ENCODE measurements at places on chromosomes 2 and 18. TPM values are rescaled to one million over a fixed set of nuclear protein-coding genes. Genes with fewer than 3 reads are reported as not detected.
A peak's percentile ranks its signal among the peaks of the same experiment; 100 is the strongest.

Gene KCNIP3
- total RNA-seq, result 4.3 TPM

Gene ERBB4
- total RNA-seq, result 43.8 TPM

Gene CGREF1
- total RNA-seq, result 0.31 TPM

Gene CSRNP3
- total RNA-seq, result 10.7 TPM

GRCh38 chr2:69138793-69139459 is 125.9 kb downstream of the ANTXR1 start:
- peaks cover 6% of the 10 kb centered on the region for H3K36me3 ChIP-seq
- DNase-seq, result no peak
- no peak overlapping the region for H3K4me3 ChIP-seq
- H3K27me3 ChIP-seq, result no peaks in the 10 kb centered on the region

Gene ANKRD62
- not detected for total RNA-seq

DNA sequence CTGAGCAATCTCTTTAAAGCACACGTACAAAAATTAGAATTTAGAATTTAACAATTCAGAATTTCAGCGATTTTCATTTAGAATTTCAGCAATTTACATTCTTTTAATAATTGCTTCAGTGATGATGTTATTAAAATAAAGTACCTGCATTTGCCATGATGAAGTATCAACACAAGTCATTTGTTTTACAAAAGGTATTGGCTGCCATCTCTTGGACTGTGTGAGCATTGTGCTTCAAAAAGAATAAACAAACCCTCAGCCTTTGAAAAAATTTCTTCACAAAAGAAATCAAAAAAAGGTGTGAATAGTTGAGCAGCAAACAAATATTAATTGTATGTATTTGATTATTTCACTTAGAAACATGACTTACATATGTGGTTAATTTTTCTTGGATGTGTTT is 27.1 kb upstream of the ZC3H15 start:
- DNase-seq, result no peak
- H3K4me3 ChIP-seq, result no peak overlapping the region
- H3K4me1 ChIP-seq, result peaks cover 16% of the 10 kb centered on the region
- no peaks in the 10 kb centered on the region for H3K27me3 ChIP-seq

DNA sequence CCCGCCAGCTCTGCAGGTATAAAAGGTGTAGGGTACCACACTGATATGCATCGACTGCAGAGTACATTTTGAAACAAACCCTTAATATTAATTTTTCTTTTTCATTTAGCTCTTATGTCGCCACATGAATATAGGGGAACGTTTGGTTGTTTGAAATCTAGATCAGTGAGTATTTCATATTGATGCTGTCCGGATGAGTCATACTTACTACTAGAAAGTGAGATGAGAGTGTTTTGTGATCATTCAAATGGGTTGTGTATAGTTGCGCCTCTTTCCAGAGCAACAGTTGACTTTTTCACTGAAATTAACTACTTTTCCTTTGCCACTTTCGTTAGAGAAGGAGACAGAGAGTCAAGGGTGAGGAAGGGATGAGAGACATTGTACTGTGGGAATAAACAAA is 24.6 kb downstream of the NPAS2 start:
- no peak overlapping the region for H3K4me3 ChIP-seq
- no peak for DNase-seq
- no peak overlapping the region for H3K27ac ChIP-seq
- H3K36me3 ChIP-seq, result no peaks in the 10 kb centered on the region
- no peaks in the 10 kb centered on the region for H3K4me1 ChIP-seq

- peaks cover 18% of the 10 kb centered on the region for H3K4me1 ChIP-seq
- peak; percentile 15 for DNase-seq
- H3K27ac ChIP-seq, result no peak overlapping the region
Measured at GRCh38 chr2:39728941-39729351, 50.1 kb downstream of the THUMPD2 start.

DNA sequence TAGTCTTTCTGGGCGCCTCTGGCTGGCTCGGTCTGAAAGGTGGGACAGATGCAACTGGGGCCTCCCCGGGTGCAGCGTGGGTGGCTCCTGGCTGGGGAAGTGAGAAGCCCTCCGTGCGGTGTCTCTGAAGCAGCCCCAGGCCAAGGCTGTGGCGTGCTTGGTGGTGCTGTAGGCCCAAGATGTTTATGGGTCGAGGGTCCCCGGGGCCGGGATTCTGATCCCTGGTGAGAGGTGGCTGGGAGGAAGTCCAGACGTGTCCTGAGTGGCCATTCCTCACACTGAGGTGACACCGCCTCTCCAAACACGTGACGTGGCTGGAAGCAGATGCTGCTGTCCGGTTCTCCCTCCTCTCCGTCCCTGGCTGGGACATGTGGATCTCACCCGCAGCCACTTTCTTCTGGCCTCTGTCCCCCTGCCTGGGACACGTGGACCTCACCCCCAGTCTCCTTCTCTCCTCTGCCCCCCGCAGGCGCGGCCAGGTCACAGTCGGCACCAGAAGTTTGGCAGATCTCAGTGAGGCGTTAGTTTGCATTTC is 12.6 kb downstream of the RTP5 start:
- H3K27ac ChIP-seq, result peak overlapping the region; percentile 31
- H3K4me1 ChIP-seq, result peaks cover 10% of the 10 kb centered on the region
- DNase-seq, result no peak
- no peaks in the 10 kb centered on the region for H3K27me3 ChIP-seq
- H3K4me3 ChIP-seq, result peak overlapping the region; percentile 82
- no peaks in the 10 kb centered on the region for H3K36me3 ChIP-seq

Data from progenitor cell of endocrine pancreas (in vitro differentiated cells).